ENCODE measurements at places on chromosomes 5 and 9.

DNA sequence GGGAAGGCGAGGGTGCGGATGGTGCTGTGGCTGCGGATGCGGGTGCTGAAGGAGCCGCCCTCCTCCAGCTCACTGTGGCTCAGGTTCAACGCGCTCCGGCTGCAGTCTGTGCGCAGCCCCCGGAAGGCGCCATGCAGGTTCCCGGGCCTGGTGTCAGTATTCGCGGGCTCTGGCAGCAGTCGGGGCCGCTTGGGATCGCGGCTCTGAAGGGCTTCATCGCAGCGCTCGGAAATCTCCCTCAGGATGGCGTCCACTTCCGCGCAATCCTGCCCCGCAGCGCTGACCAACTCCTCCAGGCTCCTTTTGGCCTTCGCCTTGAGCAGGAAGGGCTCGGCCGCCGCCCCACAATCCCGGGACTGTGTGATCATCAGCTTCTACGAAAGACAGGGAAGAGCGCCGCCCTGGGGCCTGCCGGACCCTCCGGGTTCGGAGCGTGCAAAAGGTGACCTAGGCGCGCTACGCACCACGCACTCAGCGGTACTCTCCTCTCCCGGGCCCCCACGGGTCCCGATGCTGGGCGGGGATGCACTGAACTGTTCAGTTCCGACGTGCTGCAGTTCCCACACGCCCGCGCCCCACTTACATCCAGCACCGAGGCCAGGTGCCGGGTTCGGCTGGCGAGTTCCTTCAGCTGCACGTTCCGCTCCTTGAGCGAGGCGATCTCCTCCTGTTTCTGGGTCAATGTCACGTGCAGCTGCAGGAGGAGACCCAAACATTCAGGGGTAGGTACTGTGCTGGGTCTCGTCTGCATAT lies 6.5 kb downstream of the MCIDAS start:
- DNase-seq: no peak

- no peak for DNase-seq
These were observed 3.0 kb upstream of the MCIDAS start for GRCh38 chr5:55230086-55230629.

- DNase-seq: no peak
These were observed 81.7 kb upstream of the SPTLC1 start for GRCh38 chr9:92196909-92197308.

DNA sequence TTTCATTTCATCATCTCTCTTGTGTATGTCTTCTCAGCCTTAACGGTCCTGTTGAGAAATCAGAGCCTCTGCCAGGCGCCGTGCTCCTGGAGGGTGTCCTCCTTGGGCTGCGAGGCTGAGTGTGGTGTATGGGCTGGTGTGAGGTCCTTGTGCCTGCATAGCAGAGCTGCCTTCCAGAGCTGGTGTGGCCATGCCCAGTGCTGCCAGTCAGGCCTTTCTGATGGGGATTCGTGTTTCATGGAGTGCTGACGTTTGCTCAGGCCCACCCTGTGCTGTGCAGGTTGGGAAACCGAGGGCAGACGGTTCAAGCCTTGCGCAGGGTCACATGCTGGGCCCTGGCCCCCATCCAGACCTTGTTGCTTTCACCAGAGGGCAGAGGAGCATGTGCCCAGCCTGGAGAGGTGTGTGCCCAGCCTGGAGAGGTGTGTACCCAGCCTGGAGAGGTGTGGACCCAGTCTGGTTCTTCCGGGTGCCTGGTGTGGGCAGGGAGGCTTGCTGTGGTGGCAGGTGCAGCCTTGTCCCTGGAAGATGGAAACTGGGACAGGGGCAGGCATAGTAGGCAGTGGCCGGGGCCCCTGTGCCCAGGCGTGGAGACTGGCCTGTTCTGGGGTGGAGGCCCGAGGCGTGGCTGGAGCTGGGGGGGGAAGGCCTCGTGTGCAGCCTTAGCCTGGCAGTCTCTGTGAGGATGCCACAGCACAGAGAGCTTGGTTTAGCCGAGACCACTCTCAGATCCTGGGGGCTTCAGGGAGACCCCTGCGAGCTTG lies 84.0 kb downstream of the RXRA start:
- DNase-seq: no peak

DNA sequence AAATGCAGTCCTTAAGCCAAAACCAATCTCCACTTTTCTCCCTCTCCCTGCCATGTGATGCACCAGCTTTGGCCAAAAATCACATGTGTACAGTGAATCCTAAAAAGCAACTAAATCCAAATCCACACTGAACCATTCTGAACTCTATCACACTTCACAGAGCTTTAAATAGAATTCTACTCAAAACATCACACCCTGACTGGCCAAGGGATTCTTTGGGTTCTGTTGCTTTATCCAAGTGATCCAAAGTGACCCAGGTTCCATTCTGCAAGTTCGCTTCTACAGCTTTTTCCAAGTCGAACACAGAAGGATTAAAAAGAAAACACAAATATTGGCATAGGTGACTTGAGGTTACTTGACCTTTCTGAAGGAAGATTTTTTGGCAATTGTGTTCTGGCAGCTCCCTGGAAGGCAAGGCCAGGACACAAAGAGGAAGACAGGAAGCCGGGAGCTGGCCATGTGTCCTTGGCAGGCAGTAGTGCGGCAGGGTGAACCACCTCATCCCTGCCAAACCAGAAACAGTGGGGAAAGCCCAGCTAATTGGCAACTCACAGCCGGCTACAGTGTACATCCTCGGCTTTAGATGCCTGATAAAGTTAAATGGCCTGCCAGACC lies 115.0 kb downstream of the NFIB start:
- DNase-seq: no peak

- peak; percentile 43 for DNase-seq
These were observed 1446.4 kb upstream of the WWC1 start for GRCh38 chr5:166845044-166845443.

GRCh38 chr9:127518091-127518856 lies 67.0 kb downstream of the LRSAM1 start:
- DNase-seq: no peak

GRCh38 chr9:17574342-17574741 lies 4.5 kb upstream of the SH3GL2 start:
- no peak for DNase-seq

- peak; percentile 62 for DNase-seq
These were observed 10.8 kb downstream of the TSPAN17 start for GRCh38 chr5:176658007-176658599.

GRCh38 chr9:108269371-108269770 lies 586.4 kb downstream of the ACTL7B start:
- no peak for DNase-seq

- no peak for DNase-seq
These were observed 70.0 kb upstream of the ZSWIM6 start for GRCh38 chr5:61262080-61262479.

DNA sequence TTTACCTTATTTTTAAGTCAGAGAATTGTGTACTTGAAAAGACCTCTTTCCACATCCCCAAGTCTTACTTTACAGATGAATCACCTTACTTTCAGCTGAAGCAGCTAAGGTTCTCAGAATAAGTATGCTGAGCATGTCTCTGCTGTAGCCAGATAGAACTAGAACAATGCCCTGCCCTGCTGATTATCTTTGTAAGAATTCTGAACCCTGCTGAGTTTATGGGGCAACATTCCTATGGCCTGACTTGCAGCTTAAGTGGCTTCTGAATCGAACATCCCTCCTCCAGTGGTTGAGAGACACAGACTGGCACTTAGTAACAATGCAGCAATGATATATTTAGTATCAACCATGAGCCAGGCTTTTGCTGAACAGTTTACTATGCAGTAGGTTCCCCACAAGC lies 592.0 kb upstream of the WWC1 start:
- DNase-seq: no peak

GRCh38 chr5:84086511-84086910 lies 298.2 kb downstream of the EDIL3 start:
- DNase-seq: no peak

- no peak for DNase-seq
These were observed 35.7 kb upstream of the GABRP start for GRCh38 chr5:170747851-170748250.

DNA sequence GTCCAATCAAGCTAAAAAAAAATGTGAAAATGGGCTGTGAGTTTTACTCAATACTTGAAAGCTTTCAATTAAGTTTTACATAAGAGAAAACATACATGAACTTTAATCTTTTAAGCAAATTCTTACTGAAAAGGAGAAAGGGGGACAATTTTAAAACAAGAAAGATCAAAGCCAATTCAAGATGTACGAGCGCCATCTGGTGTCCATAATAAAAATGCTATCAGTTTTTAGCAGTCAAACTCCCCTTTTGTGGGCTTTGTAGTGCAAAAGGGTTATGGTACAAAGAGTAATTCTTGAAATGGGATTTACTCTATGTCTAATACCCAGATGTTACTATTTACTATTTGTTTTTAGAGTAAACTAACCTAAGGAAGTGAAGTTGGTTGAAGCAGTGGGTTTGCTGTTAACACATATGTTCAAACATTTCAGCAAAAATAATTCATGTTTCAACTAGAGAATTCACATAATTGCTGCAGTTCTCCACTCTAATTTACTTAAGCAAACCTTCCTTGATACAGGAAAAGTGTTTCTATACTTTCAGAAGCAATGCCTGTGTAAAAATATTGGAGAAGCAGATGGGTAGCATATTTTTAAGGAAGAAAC lies 228.2 kb upstream of the TYRP1 start:
- peak; percentile 33 for DNase-seq
